ENCODE measurements at places on chromosomes 12 and 14.

DNA sequence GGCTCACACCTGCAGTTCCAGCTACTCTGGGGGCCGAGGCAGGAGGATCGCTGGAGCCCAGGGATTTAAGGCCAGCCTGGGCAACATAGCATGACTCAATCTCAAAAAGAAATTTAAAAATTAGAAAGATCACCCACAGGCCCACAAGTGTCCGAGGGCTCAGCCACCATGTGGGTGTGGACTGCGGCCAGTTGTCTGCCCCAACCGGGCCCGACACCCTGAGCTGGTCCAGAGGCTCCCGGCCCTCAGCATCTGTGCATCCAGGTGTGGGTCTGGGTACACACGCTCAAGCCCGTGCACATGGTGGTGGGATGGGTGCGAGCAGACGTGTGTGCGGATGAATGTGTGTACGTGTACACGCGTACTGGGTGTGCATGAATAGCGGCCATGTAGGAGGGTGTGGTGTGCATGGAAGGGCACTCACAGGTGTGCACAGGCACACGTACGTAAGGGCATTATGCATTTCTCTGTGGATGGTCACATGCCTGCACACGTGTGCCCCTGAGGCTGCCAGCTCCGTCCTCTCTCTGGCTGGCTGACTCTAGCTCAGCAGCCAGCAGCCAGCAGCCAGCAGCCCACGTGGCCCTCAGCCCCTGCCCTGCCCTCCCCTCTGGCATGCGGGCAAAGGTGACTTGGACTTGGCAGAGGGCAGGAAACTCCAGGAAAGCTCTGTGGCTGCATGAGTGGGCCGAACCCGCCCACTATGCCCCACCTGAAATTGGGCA lies 23.3 kb upstream of the NUDT14 start:
- DNase-seq: no peak

- DNase-seq: no peak
These were observed 46.4 kb downstream of the PPM1H start for GRCh38 chr12:62888454-62889110.

- DNase-seq: no peak
These were observed 177.3 kb downstream of the MYRFL start for GRCh38 chr12:70002097-70002911.

DNA sequence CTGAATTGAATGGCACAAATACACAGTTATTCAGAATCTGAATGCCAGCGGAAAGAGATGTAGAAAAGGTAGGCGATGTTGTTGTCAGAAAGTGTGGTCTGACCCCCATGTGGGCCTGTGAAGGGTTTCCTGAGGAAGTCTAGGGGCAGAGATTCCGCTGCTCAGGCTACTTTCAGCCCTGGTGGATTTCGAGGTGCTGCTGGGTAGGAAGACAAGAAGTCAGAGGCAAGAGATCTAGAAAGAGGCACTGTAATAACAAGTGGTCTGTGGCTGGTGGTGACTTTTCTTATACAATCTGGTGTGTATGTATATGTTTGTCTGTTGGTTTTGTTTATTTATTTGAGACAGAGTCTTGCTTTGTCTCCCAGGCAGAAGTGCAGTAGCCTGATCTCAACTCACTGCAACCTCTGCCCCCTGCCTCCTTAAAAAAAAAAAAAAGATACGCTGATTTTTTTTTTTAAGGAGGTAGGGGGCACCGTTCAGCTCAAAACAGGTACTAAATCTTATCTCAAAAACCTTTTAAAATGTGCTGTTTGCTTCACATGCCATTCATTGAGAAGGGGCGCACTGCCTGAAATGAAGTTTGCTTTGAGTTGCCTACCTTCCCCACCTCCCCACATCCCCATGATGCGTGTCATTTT lies 27.1 kb upstream of the MANSC4 start:
- no peak for DNase-seq

DNA sequence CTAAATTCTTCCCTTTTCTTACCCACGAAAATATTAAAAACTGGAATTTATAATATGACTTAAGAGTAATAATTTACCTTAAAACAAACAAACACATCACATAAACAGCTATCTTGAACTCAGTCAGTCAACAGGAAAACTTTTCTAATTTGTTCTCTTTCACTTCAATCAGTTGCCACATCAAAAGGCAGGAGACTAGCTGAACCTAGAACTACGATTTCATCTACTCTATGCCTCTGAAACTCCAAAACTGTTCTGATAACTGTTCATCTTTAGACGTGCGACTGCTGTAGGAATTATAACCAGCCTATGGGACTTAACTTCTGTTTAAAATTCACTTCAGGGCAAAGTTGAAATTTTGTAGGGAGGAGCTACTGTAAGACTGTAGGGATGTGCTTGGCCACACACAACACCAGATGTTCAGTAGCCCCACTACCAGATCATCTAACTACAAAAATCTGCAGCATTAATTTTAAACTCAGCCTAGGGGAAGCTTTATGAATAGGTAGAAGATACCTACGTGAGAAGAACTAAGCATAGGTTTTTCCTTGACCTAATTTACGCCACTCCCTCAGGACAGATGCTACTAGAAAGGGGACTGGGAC lies 7.6 kb upstream of the RAD51AP1 start:
- no peak for DNase-seq

DNA sequence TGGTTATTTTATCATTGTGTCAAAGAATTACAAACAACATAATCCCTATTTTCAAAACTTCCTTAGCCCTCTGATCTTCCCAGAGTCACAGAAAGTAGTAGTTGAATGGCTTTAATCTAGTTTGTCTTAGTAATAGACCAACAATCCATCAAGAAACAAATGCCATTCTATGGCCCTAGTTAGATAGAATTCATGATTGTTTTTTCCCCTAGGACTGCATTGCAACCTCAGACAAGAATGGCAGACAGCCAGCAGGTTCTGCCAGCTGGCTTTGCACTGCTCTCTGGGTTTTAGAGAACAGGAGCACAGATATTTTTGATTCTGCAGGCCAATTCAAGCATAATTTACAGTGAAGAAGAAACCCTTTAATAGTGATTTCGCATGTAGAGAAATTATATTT lies 33.8 kb downstream of the SYT1 start:
- DNase-seq: no peak

DNA sequence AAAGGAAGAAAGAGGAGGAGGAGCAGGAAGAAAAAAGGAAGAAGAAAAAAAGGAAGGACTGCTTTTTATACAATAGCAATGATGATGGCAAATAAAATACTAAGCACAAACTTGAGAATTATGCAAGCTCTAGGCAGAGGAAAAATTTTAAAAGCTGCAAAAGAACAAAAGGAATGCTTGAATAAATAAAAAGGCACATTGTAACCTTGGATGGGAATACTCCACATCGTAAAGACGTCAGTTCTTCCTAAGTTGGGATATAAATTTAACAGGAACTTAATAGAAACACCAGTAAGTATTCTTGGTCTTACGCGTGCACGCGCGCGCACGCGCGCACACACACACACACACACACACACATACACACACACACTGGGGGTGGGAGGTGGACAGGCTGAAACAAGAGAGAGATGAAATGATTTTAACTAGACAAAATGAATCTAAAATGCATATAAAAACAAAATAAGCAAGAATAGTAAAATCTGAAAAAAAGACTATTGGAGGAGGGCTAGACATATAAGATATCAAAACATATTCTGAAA lies 43.0 kb downstream of the SERPINA3 start:
- no peak for DNase-seq

- DNase-seq: no peak
These were observed 148.6 kb upstream of the VASH1 start for GRCh38 chr14:76612654-76613053.
